ENCODE measurements at places on chromosomes 3 and 15. TPM values are rescaled to one million over a fixed set of nuclear protein-coding genes. Genes with fewer than 3 reads are reported as not detected.

GRCh38 chr3:65702202-65702601, 336.5 kb downstream of the MAGI1 start:
- no peak for DNase-seq

DNA sequence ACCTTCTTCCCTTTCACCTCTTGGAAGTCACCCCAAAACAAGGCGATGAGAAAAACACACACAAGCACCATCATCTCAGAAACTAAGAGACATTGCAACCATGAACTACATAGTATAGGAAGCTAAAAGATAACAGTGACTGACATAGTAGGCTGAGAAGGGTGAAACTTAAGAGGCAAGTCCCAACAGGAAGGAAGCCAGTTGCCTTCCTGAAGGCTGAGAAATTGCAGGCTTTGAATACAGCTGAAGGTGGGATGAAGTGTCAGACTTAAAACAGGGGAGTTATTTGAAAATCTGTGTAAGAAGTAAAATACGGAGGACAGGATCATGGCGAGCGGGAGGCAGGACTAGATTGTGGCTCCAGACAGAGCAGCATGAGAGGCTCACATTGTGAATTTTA, 27.8 kb downstream of the SLC27A2 start:
- no peak for DNase-seq

GRCh38 chr3:152192936-152193672, 75.6 kb upstream of the MBNL1 start:
- DNase-seq: no peak

- no peak for DNase-seq
These were observed 8.8 kb downstream of the CRYBG3 start for GRCh38 chr3:97830638-97831037.

- no peak for DNase-seq
These were observed 5.8 kb downstream of the LIPC start for GRCh38 chr15:58437531-58438105.

- no peak for DNase-seq
These were observed 276.4 kb downstream of the XXYLT1 start for GRCh38 chr3:194994551-194994981.

GRCh38 chr3:27900316-27900715, 178.2 kb upstream of the EOMES start:
- DNase-seq: no peak

DNA sequence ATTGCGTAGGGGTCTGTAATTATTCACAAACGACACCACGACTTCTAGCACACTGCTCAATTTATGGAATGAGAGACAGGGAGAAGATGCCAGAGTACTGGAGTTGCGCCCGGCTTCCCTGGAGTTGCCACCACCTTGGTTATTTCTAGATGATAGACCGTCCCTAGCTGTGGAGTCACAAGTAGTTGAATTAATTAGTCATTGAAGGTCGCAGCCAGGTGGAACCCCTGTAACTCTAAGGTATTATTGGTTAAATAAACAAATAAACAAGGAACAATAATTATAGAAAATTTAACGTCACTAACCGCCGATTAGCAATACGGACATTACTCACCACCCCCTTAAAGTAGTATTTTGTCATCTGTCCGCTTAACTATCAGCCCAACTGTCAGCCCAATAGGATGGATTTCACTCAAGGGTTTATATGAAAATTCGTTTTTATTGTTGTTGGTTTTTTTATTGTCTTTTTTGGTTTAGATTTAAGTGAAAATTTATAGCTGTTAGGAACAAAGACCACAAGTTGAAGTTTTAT, 911 bp upstream of the AZI2 start:
- peak; percentile 55 for DNase-seq

- no peak for DNase-seq
These were observed 80.0 kb downstream of the MITF start for GRCh38 chr3:69819282-69819681.

GRCh38 chr3:12752809-12753208, 6.2 kb downstream of the TMEM40 start:
- DNase-seq: peak; percentile 75

- DNase-seq: no peak
These were observed 37.5 kb downstream of the TSPAN3 start for GRCh38 chr15:77033417-77033728.

GRCh38 chr15:55872471-55872870, 120.9 kb downstream of the NEDD4 start:
- DNase-seq: no peak

DNA sequence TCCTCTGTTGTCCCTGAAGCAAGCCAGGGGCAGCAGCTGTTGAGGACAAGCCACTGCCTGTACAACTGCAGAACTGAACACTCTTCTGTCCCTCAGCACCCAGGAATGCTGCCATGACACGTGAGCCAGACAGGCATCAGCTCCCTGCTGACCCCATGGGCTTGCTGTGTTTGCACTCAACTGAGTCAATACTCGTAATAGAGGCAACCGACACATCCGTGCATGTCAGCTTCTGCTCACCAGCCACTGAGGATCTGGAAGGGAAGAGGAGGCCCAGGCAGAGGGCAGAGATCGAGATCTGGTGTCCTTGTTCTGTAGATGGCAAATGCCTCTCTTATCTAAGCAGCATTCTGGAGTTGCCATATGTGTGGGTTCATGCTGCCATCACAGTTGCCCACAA, 54.3 kb upstream of the SEC61A1 start:
- peak; percentile 43 for DNase-seq

GRCh38 chr3:78242724-78243123, 1202.8 kb downstream of the ROBO2 start:
- DNase-seq: no peak

FEZF2 gene
- total RNA-seq: not detected

CCDC80 gene
- 17.0 TPM for total RNA-seq

EBLN2 gene
- total RNA-seq: 3.8 TPM

SLC33A1 gene
- 32.9 TPM for total RNA-seq

PIGZ gene
- total RNA-seq: 3.7 TPM

ANKDD1A gene
- total RNA-seq: 8.9 TPM

GOLGA8O gene
- total RNA-seq: 0.47 TPM
